ENCODE measurements at places on chromosomes 5 and 9.

GRCh38 chr5:141529873-141530272 lies 41.0 kb downstream of the PCDHGC5 start:
- DNase-seq: no peak

- DNase-seq: no peak
These were observed 19.9 kb downstream of the PTGES2 start for GRCh38 chr9:128107468-128108268.

DNA sequence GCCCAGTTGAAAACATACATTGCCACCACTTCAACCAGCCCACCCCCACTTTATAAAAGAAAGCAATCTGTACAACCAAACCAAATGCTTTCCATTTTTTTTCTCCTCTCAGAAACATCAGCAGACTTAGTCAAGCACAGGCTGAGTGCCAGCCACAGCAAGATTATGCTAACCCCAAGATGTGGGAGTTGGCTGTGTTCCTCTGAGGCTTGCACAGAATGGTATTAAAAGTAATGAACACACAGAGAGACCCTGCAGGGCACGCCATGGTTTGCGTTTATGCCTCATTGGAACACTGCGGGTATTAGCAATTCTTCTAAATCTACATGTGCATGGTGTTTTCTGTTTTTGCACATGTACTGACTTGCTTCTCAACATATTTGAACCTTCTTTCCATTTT lies 419.9 kb upstream of the GRAMD2B start:
- DNase-seq: no peak

GRCh38 chr9:92208693-92209524 lies 84.6 kb downstream of the IARS1 start:
- DNase-seq: no peak

GRCh38 chr5:77250021-77250420 lies 39.5 kb downstream of the PDE8B start:
- DNase-seq: no peak

DNA sequence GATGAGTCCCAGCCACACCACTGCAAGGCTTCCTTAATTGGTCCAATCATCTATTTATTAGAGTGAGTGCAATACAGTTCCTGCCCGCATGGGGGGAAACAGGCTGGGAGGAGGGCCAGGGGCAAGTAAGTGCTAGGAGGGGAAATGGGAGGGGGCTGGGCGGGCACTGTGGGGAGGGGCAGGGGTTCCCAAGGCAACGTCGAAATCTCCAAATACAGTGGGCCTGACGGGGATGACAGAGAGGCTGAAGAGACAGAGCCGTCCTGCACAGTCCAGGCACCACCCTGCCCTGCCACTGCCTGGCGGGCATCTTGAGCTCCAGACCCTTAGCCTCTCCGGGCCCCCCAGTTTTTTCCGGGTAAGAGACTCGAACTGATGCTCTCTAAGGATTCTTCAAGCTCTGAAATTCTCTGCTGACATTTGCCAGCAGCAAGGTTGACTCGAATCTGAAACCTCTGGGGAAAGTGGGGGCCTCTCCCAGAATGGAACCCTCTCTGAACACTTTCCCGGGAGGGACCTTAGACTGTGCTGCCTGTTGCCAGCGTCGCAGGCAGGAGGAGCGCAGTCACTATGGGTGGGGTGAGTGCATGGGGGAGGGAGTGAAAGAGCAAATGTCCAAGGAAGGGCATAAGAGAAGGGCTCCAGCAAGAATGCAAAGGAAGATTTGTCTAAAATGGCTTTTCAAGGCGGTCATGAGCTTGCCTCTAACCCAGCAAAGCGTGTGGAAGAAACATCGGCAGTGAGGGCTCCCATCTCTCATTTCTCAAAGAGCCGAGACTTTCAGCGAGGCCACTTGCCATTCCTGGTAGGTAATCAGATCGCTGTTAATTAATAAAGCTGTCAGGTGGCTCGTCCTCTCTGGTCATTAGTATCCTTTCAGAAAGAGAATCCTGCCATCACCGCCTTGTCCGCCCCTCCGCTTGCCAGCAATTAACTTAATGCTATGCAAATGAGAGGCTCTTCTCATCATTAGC lies 99.0 kb downstream of the GTF3C4 start:
- peak; percentile 30 for DNase-seq

DNA sequence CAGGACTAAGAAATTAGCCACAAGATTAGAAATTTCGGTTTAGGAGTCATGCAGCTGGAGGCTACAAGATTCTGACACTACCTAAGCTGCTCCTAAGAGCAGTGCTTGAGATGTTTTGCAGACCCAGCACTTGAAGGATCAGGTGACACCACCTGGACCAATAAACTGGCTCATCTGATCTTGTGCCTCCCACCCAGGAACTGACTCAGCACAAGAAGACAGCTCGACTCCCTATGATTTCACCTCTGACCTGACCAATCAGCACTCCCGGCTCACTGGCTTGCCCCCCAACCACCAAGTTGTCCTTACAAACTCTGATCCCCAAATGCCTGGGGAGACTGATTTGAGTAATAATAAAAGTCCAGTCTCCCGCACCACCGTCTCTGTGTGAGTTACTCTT lies 170.4 kb downstream of the TTC39B start:
- no peak for DNase-seq

All from activated CD4-positive, alpha-beta T cell treated with anti-CD3 and anti-CD28 coated beads, Interleukin-2, amount 50 U/mL, for 24 hours (primary cell).